Activated CD8-positive, alpha-beta memory T cell treated with anti-CD3 and anti-CD28 coated beads for 1 hour (primary cell): ENCODE measurements at places on chromosomes 2 and 18.
A peak's percentile ranks its signal among the peaks of the same experiment; 100 is the strongest.

DNA sequence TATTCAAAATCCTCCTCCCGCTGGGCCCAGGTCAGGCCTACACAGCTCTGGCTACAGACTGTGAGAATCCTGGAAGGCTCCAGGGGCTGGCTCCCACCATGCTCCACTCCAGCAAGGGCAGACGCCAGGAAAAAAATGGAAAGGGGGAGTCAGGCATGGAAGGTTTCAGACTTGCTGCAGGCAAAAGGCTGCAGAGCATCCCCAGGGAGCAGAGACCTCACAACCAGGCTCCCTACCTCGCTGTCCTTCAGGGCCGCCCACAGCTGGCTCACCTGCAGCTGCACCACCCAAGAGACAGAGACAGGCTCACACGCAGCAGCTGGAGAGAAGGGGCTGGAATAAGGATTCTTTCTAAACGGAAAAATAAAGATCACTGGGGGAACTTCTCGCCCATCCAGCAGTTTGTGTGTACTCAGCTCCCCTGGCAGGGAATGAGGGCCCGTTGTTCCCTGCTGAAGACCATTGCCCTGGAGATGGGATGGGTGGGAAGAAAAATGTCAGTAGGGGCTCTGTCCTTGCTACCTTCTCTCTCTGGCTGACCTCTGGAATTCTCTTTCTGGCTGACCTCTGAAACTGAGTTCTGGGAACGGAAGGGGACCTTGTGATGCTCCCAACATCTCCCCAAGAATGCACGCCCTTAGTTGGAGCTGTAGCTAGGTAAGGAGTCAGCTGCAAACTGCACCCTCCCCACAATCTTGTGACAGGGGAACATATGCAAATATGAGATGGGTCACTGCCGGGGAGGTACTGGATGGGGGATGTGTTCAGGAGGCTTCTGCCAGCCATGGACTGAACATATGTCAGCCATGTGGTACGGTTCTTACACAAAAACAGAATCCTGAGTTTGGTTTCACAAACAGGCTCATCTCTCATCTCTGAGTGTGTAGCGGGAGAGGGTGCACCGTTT lies 34.5 kb downstream of the BCL2 start:
- DNase-seq = no peak

GRCh38 chr2:240992572-240993291 lies 5.7 kb upstream of the SNED1 start:
- no peak for DNase-seq

DNA sequence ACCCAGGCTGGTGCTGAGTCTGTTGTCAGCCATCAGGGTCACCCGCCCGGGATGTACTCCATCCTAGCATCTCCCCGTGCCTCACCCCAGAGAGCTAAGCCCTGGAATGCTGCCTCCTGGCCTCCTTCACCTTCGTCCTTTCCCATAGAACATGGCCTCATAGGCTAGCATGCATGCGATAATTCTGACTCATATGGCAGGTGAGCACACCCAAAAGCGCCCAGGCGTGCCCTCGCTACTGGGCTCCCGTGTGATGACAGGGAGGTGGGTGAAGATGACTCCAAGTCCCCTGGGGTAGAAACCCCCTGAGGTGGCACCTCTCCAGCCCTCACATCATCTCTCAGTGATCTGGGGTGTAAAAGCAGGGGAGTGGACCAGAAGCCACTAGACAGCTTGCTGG lies 7.3 kb downstream of the SPR start:
- no peak for DNase-seq

DNA sequence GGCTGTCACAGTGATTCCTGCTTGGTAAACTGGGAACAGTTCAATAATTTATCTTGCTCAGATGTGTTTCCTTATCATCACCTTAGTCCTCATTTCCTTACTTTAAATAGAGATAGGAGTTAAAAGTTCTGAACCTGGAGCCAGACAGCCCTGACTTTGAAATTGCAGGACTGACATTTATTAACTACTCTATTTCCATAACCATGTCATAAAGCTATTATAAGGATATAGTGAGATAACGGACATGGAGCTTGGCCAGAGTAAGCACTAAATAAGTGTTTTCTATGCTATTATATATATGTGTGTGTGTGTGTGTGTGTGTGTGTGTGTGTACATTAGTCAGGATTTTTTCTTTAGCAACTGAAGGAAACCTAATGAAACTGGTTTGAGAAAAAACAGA lies 13.1 kb downstream of the NT5DC4 start:
- no peak for DNase-seq

DNA sequence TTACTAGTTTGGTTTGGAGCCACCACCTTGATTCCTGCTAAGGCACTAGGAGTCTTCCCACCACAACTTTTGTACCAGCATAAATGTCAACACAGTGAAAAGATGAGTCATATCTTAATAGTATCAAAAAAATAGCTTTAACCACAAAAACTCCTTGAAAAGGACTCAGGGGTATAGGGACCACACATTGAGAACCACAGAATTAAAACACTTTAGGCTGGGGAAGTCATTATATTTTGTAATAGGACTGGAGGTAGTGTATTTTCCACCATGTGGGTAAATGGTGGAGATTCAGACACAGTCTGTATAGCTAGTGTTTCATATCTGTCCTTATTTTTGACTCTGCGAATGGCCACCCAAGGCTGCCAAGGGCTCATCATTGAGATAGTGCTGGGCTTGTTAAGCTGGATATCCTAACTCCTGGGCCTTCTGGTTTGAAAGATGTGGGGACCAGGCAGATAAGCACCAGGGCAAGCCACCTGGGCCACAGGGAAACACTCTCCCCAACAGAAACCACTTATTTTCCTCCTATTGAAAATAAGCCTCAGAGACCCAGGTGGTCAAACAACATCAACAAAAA lies 19.1 kb upstream of the FHL2 start:
- DNase-seq = no peak

GRCh38 chr2:28880193-28880592 lies 10.1 kb upstream of the TRMT61B start:
- DNase-seq = no peak

DNA sequence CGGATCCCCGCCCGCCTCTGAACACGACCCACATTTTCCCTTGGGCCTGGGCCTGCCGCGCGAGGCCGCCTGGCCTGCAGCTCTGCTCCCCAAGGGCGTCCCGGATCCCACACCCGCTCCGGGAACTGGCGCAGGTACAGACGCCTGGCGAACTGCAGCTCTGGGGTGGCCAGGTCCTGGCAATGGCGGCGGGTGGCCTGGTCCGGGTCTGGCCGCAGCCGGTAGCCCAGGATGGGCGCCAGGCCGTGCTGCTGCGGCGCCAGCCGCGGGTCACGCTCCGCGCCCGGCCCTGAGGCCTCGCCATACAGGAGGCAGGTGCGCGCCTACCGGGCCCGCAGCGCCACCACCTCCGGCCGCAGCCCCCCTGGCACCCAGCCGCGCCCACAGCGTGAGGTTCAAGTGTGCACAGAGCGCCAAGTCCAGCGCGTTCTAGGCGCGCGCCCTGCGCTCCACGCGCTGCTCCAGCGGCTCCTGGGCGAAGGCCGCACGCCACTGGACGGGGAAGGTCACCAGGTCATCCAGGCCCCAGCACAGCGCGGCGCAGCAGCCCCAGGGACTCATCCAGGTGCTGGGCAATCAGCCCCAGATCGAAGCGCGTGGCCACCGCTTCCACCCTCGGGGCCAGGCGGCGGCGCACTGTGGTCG lies 9.5 kb downstream of the AQP12A start:
- no peak for DNase-seq

GRCh38 chr18:49371786-49372185 lies 88.7 kb downstream of the DYM start:
- DNase-seq = no peak

DNA sequence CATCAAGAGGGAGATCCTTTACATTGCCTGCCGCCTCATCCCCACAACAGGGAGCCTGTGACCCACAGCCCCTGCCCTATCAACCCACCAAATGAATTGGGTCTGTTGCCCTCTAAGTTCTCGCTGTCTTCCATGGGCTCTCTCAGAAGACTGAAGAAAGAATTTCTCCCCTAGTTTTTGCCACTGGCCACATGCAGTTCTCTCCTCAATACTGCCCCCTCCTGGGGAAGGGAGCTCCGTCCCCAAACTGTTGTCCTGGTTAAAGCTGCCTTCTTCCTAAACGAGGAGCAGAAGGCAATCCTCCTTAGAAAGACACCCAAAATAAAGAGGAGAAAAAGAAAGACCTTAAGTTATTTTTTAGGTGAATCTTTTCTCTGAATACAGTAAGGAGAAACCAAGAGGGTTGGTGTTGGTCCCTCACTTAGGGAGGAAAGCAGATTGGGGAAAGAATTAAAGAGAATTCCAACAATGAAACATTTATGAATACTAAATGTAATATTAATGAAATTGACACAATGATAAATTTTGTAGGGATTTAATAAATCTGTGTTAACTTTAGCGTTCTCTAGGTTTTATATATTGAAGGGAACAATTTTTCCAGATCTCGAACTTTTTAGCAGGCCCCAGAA lies 31.1 kb upstream of the SATB2 start:
- DNase-seq = peak; percentile 19

DNA sequence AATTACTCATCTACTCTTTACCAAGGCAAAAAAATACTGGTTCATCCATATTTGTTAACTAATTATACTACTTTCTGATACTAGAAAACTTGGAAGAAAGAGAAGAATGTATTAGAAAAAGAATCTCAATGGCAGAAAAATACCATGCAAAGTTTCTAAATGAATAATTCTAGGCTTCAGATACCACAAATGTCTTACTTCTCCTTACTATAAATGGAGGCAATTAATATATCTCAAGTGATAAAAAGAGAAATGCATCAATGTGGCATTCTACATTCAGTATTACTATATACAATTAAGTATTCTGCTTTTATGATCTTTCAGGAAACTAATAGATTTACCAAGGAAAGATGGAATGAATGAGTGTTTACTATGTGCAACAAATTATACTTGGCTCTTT lies 85.5 kb downstream of the ITSN2 start:
- DNase-seq = no peak
